Glutamatergic neuron (in vitro differentiated cells): ENCODE measurements at places on chromosomes 4 and X. TPM values are rescaled to one million over a fixed set of nuclear protein-coding genes. Genes with fewer than 3 reads are reported as not detected.

DNA sequence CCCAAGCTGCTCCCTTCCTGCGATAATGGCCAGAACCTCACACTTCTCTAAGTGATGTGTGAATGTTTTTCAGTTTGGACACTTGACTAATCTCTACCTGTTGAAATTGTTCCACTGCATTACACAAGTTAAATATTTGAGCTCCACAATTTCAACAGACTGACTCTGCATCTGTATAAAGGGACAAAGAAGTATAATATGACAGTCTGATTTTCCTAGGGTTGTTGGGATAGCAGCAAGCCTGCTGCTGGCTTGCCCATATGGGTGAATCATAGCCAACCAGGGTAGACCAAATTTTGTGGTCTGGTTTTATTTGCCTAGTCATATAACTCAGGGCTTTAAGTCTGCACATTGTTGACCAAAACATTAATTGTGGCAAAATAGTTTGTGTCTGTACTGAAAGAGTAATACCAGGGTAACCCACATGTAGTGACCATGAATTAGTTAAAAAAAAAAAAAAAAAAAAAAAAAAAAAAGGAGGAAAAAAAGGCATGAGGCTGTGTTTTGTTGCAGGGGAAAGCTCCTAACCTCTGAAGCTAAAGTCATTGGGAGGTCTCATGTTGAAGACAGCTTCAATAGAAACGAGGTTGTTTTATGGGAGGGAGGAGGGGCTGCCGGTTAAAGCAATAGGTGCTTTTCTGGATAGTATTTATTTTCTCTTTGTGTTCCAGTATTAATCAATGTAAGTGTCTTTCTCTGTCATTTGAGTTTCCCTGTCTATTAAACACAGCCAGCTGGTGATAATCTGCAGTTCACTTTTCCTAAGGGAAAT, 534.2 kb downstream of the RAB28 start:
- DNase-seq, result no peak

- DNase-seq, result no peak
These were observed 206.2 kb downstream of the TENM3 start for GRCh38 chr4:182449186-182449929.

DNA sequence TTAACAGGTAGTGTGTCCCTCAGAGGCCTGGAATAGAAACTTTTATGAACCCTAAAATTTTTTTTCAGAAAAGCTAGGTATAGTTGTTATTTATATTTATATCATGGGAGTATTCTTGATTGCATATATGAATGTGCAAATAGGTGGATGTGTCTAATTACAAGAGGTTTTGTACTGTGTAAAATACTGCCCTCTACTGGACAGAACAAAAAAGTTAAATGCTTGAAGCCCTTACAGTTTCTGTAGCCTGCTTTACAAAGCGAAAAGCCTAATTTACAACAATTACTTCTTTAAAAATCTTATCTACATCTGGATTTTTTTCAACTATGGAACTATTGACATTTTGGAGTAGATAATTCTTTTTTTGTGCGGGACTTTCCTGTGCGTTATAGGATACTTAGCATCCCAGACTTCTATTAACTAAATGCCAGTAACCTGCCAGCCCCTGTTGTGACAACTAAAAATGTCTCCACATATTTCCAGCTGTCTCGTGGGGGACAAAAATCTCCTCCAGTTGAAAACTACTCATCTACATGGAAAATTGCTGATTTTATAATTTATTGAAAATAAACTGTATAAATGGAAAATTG, 35.1 kb downstream of the ENPEP start:
- DNase-seq, result no peak

Gene IL21
- total RNA-seq, result not detected

Gene TRMT10A
- 9.1 TPM for total RNA-seq

- DNase-seq, result no peak
These were observed 93.0 kb downstream of the TSPAN7 start for GRCh38 chrX:38654302-38654701.

Gene MAGEA10
- total RNA-seq, result not detected

- DNase-seq, result no peak
These were observed 124.0 kb upstream of the PPARGC1A start for GRCh38 chr4:24013668-24014422.

GRCh38 chrX:22135171-22135711, 103.1 kb downstream of the PHEX start:
- no peak for DNase-seq

- DNase-seq, result no peak
These were observed 140.5 kb downstream of the LRBA start for GRCh38 chr4:150874338-150875226.

Gene ANXA10
- not detected for total RNA-seq

DNA sequence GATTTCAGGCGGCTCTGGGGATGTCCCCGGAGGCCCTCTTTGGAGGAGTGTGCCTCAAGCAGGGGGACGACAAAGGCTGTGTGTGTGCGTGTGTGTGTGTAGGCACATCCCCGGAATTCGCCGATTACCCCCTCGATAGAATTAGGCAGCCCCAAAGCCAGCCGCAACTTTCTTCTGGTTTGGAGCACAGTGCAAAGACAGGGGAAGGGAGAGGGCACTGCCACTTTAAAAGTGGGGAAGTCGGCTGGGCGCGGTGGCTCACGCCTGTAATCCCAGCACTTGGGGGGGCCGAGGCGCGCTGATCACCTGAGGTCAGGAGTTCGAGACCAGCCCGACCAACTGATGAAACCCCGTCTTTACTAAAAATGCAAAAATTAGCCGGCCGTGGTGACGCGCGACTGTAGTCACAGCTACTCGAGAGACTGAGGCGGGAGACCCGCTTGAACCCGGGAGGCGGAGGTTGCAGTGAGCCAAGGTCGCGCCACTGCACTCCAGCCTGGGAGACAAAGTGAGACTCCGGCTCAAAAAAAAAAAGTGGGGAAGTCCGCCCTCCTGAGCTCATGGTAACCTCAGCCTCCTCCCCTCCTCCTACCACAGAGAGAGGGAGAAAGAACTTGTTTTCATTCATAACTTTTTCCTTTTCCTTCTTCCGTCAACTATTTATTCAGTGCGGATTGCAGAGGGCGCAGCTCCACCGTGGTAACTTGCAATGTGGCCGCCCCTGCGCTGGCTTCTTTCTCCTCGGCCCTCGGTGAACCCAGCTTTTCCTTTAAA, 2.4 kb downstream of the SPRY1 start:
- DNase-seq, result peak; percentile 61

Gene AASDH
- 12.1 TPM for total RNA-seq

- no peak for DNase-seq
These were observed 111.6 kb upstream of the WDR17 start for GRCh38 chr4:175953960-175954521.

- DNase-seq, result no peak
These were observed 14.4 kb downstream of the TXK start for GRCh38 chr4:48119646-48120045.

DNA sequence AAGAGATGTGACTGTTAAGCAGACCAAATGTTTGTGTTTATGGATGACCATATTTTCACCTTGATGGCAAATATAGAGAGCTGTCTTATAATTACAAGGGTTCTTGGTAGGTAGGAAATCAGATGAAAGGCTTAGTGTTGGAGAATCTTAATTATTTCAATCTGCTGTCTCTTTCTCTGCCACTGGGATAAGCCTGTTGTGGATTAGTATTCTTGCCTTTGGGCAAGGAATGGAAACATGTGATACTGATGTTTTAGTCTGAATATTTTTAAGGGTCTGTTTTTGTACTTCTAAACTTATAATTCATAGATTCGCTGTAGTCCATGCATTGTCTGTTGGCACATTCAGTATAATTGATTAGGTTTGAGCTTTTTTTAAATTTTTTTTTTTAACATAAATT, 23.7 kb upstream of the NUDT6 start:
- no peak for DNase-seq

- no peak for DNase-seq
These were observed 20.6 kb upstream of the CT55 start for GRCh38 chrX:135191838-135192237.

DNA sequence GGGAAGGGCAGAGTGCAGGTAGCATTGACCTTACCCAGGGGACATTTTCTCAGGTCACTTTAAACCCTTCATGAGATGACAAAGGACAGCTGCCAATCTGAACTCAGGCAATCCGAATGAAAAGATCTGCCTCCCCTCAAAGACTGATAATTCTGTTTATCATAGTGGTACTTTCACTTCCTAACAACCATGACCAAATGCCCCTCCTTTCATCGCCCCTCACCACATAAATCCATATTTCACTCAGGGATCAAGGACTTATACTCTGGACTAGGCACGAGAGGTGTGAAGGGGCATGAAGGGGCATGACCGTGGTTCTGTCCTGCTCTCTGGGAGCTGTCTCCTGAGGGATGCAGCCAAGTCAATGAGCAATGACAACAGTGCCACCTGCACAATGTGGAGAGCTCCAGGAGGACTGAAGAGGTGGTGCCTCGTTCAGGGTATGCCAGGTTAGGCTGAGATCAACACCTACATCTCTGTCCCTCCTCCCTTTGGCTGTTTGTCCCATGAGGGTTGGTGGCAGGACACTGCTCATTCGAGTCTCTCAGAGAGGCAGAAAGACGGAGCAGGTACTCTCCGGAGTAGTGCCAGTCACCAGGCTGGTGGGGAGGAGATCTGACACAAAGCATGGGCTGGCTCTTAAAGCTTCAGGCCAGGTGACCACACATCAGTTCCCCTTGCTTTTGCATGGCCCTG, 12.5 kb downstream of the HS3ST1 start:
- DNase-seq, result no peak

DNA sequence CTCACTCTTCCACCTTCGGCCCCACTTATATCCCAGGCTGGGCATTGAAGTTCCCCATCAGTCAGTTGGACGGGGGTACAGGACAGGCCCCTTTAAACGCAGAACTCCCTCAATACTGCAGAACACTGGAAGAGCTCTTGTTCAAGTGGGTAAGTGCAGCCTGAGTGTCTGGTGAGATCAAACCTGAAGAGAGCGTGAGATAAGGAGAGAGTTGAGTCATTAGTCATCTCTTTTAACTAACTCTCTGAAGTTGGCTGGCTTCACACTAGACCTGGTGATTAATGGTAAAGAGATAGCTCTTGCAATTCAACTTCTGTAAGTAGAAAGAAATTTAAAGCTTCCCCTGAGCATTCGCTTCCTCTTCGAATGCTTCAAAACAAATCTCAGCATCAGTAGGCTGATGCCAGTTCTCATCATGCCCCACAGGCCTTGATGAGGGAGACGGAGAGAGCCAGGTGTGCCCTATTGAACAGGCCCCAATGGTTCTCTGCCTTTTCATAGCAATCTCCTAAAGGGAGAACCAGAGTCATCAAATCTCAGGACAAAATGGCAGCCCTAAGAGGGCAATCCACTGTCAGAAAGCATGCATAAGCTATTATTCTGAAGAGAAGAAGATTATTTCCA, 41.0 kb upstream of the JADE1 start:
- no peak for DNase-seq

DNA sequence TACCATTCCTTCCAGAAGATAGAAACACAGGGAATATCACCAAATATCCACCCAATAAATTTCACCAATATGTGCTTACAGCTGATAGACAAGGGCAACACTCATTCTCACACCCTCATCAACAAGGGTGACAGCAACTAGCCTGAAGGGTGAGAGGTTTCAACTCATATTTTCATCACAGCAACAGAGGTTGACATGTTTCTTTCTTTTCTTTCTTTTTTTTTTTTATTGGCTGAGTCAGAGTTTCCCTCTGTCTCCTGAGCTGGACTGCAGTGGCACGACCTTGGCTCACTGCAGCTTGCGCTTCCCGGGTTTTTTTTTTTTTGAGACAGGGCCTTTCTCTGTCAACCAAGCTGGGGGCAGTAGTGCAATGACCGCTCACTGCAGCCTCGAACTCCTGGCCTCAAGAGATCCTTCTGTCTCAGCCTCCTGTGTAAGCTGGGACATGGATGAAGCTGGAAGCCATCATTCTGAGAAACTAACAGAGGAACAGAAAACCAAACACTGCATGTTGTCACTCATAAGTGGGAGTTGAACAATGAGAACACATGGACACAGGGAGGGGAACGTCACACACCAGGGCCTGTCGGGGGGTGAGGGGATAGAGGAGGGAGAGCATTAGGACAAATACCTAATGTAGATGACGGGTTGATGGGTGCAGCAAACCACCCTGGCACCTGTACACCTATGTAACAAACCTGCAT, 27.5 kb upstream of the ASMTL start:
- no peak for DNase-seq
